ENCODE measurements at places on chromosomes 13 and 19. TPM values are rescaled to one million over a fixed set of nuclear protein-coding genes. Genes with fewer than 3 reads are reported as not detected.

UNC13A gene
- 25.0 TPM for total RNA-seq

CFAP97D2 gene
- total RNA-seq = not detected

MYH14 gene
- total RNA-seq = 25.5 TPM

CNN1 gene
- total RNA-seq = 17.0 TPM

TMC4 gene
- total RNA-seq = 0.58 TPM

TBC1D4 gene
- total RNA-seq = 37.1 TPM

ZNF682 gene
- total RNA-seq = 17.4 TPM

- DNase-seq = no peak
- H3K27me3 ChIP-seq = no peaks in the 10 kb centered on the region
- H3K4me1 ChIP-seq = peaks cover 6% of the 10 kb centered on the region
These were observed 335.3 kb downstream of the KLF5 start for GRCh38 chr13:73394066-73394465.

DNA sequence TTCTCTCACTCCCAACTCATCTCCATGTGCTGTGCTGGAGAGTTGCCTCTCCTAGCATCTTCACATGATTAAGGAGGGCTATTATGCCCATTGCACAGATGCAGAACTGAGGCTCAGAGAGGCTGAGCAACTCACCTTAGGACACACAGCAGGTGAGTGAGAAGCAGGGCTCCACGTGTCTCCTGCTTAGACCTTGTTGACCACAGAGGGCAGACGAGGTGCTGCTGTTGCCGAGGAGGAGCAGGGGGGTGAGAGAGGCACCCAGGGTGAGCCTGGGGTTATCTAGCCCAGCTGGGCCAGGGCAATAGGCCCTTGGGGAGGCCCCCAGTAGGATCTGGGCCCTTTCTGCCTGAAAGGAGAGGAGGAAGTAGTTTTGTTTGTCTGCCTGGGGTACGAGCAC lies 2.4 kb upstream of the HSH2D start:
- H3K27ac ChIP-seq = no peak overlapping the region
- H3K4me3 ChIP-seq = no peak overlapping the region
- H3K27me3 ChIP-seq = no peaks in the 10 kb centered on the region

GRCh38 chr19:17869114-17869608 lies 2.6 kb upstream of the SLC5A5 start:
- peak overlapping the region; percentile 41 for H3K4me3 ChIP-seq
- H3K27ac ChIP-seq = 0 out of 2 replicates have a peak overlapping the region, but pooled peaks have one; percentile 21

GRCh38 chr19:3045885-3046697 lies 16.2 kb downstream of the TLE5 start:
- no peaks in the 10 kb centered on the region for H3K36me3 ChIP-seq
- DNase-seq = peak; percentile 80
- H3K4me3 ChIP-seq = peak overlapping the region; percentile 54
- no peak overlapping the region for H3K27ac ChIP-seq
- peaks cover 33% of the 10 kb centered on the region for H3K27me3 ChIP-seq
- H3K4me1 ChIP-seq = peaks cover 20% of the 10 kb centered on the region

- no peaks in the 10 kb centered on the region for H3K27me3 ChIP-seq
- peaks cover 22% of the 10 kb centered on the region for H3K4me1 ChIP-seq
- no peak for DNase-seq
- no peak overlapping the region for H3K27ac ChIP-seq
- no peak overlapping the region for H3K4me3 ChIP-seq
These were observed 47.7 kb downstream of the FNDC3A start for GRCh38 chr13:49023431-49023830.

DNA sequence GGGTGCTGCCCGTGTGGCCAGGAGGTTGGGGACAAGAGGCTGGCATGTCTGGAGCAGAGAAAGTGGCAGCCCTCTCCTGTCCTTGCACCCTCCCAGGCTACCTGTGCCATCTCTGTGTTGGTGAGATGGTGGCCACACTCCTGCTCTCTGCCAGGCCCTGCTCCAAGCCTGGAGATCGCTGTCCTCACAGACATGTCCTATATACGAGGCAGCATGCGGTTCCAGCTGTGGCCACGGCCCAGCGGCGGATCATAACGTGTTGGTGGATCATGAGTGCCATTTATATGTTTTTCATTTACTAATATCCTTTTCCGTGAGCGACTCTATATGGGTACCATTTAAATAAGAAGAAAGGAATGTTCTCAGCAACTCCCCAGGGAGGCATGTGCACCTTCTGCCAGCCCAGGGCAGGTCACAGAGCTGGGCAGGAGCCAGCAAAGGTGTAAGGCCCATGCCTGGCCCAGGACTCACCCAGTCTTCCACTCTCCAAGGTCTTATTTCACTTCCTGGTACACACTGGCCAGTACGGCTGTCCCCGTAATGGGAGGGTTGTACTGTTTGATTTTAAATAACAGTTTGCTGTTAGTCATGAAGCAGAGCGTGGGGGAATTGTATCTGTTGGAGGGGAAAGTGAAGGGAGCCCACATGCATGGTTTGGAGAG lies 47.2 kb upstream of the LDLR start:
- H3K36me3 ChIP-seq = peaks cover 38% of the 10 kb centered on the region
- H3K27ac ChIP-seq = no peak overlapping the region
- DNase-seq = no peak
- H3K4me1 ChIP-seq = no peaks in the 10 kb centered on the region
- no peak overlapping the region for H3K4me3 ChIP-seq

DNA sequence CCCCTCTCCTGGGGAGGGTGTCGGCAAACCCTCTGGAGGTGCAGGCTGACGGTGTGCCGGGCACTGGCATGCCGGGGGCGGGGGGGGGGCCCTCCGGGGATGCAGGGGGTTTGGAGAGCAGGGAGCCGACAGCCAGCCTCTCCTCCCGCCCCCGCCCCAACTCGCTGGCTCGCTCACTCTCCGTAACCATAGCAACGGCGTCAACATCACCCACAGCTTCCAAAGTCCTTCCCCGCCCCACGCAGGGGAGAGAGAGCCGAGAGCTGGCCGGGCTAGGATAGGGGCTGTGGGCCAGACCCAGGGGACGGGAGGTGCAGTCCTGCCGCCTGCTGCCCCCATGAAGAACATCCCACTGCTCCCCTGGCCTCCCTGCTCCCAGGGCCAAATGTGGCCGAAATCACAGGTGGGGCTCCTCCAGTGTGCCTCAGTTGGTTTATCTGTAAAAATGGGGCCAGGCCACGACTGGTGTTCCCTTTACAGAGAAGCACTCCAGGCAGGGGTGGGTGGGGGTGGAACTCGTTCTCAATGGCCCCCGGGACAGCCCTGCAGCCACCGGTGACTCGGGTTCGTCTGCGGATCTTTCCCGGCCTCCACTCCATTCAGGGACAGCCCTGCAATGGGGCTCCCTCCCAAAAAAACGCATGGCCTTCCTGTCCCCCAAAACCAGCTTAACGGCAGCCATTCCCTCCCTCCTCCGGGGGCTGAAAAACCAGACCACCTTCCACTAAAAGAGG lies 3.2 kb downstream of the KLF16 start:
- no peak overlapping the region for H3K27ac ChIP-seq
- peaks cover 59% of the 10 kb centered on the region for H3K4me1 ChIP-seq

DNA sequence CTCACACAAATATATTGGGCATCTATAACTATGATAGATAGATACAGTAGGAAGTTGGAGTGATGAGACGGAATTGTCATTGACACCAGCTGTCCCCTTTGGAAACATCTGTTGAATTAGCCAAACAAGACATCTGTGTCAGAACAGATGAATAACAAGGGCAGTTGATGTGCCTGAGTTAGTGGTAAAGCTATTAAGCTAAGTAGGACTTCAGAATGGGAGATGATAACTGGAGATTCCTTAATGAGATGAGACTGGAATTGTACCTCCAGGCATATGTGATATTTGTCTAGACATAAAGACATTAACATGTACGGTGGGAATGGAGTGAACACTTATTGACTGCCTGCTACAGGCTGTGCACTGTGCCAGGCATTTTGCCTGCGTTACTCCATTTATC lies 78.7 kb downstream of the MBNL2 start:
- no peaks in the 10 kb centered on the region for H3K36me3 ChIP-seq
- H3K27ac ChIP-seq = no peak overlapping the region
- no peak overlapping the region for H3K4me3 ChIP-seq
- no peaks in the 10 kb centered on the region for H3K27me3 ChIP-seq
- no peaks in the 10 kb centered on the region for H3K4me1 ChIP-seq

DNA sequence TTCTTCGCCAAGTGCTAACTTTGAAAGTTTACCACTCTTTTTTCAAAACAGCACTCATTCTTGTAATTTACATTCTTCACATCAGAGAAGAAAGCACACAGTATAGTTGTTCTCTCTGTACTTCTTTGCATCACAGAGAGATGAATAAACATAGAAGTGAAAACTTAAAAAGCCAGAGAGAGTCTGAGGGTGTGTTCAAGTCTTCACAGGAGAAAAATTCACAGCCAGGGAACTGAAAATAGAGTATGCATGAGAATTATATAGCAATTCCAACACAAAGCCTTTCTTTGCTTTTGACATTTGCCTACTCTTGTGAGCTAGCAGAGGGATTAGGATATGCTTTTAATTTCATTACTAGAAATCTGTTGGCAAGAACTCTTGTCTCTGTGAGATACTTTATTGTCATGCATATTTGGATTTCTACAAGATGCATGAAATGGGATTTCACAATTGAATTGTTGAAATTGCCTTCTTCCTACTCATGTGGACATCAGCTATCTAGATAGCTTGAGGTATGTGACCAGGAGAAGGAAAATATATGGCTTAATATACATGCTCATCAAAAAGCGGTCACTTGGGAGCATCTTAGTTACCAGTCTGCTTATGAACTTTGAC lies 166.1 kb downstream of the SLC7A1 start:
- H3K4me3 ChIP-seq = peak overlapping the region; percentile 66
- H3K27me3 ChIP-seq = peaks cover 21% of the 10 kb centered on the region
- peaks cover 30% of the 10 kb centered on the region for H3K4me1 ChIP-seq
- DNase-seq = no peak

GRCh38 chr13:35694031-35694430 lies 217.5 kb upstream of the MAB21L1 start:
- H3K27me3 ChIP-seq = no peaks in the 10 kb centered on the region
- peaks cover 12% of the 10 kb centered on the region for H3K4me1 ChIP-seq
- no peak overlapping the region for H3K27ac ChIP-seq
- H3K4me3 ChIP-seq = no peak overlapping the region

DNA sequence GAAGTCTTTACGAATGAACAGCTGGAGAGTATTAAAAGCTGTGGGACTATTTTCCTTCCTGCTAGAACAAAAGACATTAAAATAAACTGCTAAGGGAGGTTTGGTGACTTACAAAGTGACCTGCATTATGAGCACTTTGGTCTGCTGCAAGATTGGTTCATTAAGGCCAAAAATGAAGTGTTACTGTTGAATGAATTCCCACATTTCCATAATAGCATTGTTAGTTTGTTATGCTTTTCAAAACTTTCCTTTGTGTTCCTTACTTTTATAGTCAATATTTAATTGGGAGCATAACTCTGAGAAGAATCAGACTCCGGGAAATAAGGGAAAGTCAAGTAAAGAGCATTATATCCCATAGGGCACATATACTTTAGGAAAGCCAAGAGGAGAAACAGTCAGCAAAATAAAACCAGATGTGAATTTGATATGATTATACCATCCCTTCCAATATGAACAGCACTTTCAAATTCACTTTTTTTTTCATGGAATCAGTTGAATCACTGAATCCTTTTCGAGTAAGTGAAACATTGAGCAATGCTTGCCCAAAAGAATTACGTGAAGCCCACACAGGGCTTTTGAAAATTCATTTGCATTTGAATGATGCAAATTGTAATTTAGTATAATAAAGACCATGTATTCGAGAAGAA lies 112.6 kb downstream of the KCTD12 start:
- no peaks in the 10 kb centered on the region for H3K27me3 ChIP-seq
- H3K4me3 ChIP-seq = no peak overlapping the region
- H3K36me3 ChIP-seq = no peaks in the 10 kb centered on the region
- no peak overlapping the region for H3K27ac ChIP-seq
- no peak for DNase-seq
- no peaks in the 10 kb centered on the region for H3K4me1 ChIP-seq

- H3K36me3 ChIP-seq = no peaks in the 10 kb centered on the region
- H3K4me1 ChIP-seq = no peaks in the 10 kb centered on the region
- H3K27ac ChIP-seq = 0 out of 2 replicates have a peak overlapping the region, but pooled peaks have one; percentile 69
- no peaks in the 10 kb centered on the region for H3K27me3 ChIP-seq
- DNase-seq = peak; percentile 54
- H3K4me3 ChIP-seq = peak overlapping the region; percentile 96
These were observed 823 bp downstream of the DOCK6 start for GRCh38 chr19:11261431-11261970.

DNA sequence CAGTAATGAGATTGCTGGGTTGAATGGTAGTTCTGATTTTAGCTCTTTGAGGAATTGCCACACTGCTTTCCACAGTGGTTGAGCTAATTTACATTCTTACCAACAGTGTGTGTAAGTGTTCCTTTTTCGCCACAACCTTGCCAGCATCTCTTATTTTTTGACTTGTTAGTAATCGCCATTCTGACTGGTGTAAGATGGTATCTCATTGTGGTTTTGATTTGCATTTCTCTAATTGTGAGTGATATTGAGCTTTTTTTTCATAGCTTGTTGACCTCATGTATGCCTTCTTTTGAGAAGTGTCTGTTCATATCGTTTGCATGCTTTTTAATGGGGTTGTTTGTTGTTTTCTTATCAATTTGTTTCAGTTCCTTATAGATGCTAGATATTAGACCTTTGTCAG lies 245.0 kb downstream of the MTUS2 start:
- H3K36me3 ChIP-seq = no peaks in the 10 kb centered on the region
- no peaks in the 10 kb centered on the region for H3K27me3 ChIP-seq
- H3K27ac ChIP-seq = no peak overlapping the region
- peaks cover 15% of the 10 kb centered on the region for H3K4me1 ChIP-seq

GRCh38 chr13:67130444-67130843 lies 99.7 kb downstream of the PCDH9 start:
- no peak for DNase-seq
- no peak overlapping the region for H3K4me3 ChIP-seq
- no peaks in the 10 kb centered on the region for H3K4me1 ChIP-seq
- H3K27ac ChIP-seq = no peak overlapping the region
- no peaks in the 10 kb centered on the region for H3K36me3 ChIP-seq

GRCh38 chr19:9645472-9645871 lies 24.4 kb upstream of the ZNF561 start:
- H3K27ac ChIP-seq = no peak overlapping the region
- H3K36me3 ChIP-seq = peaks cover under 1% of the 10 kb centered on the region
- H3K27me3 ChIP-seq = no peaks in the 10 kb centered on the region
- no peak for DNase-seq
- H3K4me1 ChIP-seq = peaks cover 23% of the 10 kb centered on the region

- no peak overlapping the region for H3K4me3 ChIP-seq
- H3K36me3 ChIP-seq = no peaks in the 10 kb centered on the region
- peaks cover 7% of the 10 kb centered on the region for H3K4me1 ChIP-seq
- peaks cover 8% of the 10 kb centered on the region for H3K27me3 ChIP-seq
These were observed 8.9 kb upstream of the CCDC9 start for GRCh38 chr19:47247308-47247990.

DNA sequence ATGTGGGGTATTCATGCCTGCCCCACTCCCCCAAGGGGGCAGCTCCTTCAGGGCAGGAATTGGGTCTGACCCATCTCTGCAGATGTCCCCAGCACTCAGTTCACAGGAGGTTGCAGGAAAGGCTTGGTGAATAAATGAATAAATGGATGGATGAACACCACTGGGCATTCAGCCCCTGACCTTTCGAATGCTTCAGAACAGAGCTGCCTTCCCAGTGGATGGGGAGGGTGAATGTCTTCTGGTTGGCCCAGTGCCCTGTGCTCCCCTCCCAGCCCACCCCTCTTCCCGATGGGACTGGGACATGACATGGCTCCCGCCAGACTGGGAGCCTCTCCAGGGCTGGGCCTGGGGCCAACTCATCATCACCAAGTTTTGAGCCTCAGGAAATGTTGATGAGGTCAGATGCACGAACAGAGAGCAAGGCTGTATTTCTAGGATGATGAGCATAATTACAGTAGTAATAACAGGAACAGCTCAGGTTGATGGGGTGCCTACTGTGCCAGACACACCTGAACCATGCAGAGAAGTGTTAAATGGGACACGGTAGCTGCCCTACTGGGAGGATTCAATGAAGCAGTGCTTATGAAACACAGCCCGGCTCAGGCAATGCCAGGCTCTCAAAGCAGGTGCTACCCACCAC lies 25.7 kb downstream of the VRK3 start:
- H3K27ac ChIP-seq = no peak overlapping the region
- no peak for DNase-seq
- no peaks in the 10 kb centered on the region for H3K36me3 ChIP-seq
- no peaks in the 10 kb centered on the region for H3K27me3 ChIP-seq
- H3K4me1 ChIP-seq = no peaks in the 10 kb centered on the region
